ENCODE measurements at places on chromosomes 7 and 10.

GRCh38 chr7:155685791-155686160, 41.3 kb downstream of the RBM33 start:
- DNase-seq = no peak

DNA sequence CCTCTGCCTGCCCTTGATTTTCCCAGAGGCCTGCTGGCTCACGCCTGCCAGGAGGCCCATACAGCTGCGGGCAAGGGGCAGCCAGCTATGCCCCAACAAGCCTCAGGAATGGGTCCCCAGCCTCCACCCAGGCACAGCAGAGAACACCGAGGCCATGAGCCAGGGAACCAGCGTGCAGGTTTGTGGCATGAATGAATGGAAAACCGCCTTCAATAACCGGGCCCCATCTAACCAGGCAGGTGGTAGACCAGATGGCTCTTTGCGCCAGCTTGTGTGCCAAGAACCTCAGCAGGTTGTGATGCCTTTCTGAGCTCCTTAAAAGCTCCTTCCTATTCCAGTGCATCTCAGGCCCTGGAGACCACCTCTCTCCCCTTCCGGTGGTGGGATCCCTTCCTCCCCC, 50.2 kb downstream of the ELFN1 start:
- no peak for DNase-seq

GRCh38 chr7:138821912-138822311, 23.9 kb upstream of the ATP6V0A4 start:
- DNase-seq = no peak

DNA sequence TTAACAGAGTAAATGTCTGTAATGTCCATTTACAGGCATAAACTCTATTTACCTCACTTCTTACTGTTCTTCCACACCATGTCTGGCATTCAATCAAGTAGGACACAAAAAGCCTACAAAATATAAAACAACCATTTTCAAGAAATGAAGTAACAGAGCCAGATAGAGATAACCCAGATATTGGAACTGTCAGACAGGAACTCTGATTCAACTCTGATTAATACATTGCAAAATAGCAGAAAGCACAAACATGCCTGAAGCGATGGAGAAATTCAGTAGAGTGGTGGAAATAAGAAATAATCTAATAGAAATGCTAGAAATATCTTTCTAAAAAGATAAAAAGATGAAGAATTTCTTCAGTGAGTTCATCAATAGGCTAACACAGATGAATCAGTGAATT, 964.4 kb downstream of the PCDH15 start:
- DNase-seq = no peak

- DNase-seq = no peak
These were observed 15.1 kb downstream of the GPR146 start for GRCh38 chr7:1059200-1060091.

- DNase-seq = peak; percentile 44
These were observed 142.1 kb downstream of the PHTF2 start for GRCh38 chr7:77940647-77941046.

GRCh38 chr10:4838743-4839142, 12.7 kb downstream of the AKR1E2 start:
- DNase-seq = no peak

DNA sequence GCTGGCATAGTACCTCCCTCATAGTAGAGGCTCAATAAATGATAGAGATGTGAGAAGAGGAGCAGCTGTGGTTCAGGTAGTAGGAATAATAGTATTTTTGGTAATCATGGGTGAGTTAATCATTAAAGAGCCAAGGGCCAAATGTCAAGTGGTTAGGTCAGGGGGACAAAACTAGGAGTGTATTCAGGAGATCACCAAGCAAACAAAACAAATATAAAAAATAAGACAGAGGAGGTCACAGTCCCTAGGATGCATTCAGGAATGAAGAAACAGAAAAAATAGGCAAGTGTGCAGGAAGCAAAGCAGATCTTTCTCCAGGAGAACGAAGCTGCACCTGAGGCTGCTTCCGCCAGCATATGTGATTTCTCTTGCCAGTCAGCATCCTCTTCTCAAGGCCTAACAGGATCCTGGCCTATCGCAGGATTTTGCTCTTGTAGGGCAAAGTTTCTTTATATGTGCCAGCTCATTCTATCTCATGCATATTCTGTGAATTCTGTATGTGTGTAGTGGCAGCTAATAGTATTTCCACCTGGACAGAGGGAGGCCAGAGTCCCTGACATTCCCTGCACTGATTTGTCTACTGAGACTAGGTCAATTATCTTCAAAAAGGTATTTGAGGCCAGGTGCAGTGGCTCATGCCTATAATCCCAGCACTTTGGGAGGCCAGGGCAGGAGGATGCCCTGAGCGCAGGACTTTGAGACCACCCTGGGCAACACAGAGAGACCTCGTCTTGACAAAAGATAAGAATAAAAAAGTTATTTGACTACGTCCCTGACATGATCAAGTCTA, 82.7 kb downstream of the AKR1D1 start:
- no peak for DNase-seq

DNA sequence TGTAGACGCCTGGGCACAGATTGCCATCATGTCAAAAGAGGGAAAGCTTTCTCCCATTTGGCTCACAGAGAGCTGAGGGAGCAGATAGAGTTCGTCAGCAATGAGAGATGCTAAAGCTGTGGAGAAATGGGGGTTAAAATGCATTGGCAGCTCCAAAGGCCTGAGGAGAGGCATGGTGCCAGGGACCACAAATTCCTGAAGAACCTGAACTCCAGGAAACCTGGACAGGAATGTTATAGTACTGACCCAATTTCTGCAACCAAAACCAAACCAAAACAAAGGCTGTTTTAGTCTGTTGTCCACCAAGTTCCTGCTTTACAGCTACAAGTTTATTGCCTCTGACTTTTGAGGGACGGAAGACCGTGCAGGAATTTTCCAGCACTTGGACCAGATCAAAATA, 575.7 kb downstream of the REEP3 start:
- DNase-seq = no peak

DNA sequence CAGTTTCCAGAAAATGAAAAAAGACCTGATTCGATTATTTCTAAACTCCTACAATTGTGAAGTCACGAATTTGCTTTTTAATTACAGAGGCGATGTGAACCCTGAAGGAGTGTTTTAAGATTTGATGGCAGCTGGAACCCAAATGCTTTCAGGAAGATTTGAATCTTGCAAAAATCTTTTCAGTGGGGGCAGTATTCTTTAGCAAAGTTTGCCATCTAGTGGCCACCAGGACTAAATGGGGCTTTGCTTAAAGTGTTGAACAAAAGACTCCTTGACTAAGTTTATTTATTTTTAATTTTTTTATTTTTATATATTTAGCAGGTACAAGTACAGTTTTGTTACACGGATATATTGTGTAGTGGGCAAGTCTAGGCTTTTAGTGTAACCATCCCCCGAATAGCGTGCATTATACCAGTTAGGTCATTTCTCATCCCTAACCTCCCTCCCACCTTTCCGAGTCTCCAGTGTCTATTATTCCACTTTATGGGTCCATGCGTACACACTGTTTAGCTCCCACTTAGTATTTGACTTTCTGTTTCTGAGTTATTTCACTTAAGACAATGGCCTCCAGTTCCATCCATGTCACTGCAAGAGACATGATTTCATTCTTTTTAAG, 98.8 kb downstream of the CACNB2 start:
- no peak for DNase-seq

- DNase-seq = no peak
These were observed 4.7 kb upstream of the EBF3 start for GRCh38 chr10:129968853-129969183.

GRCh38 chr7:130490311-130490791, 1.5 kb upstream of the MEST start:
- no peak for DNase-seq
